ENCODE measurements at places on chromosomes 16 and 17. TPM values are rescaled to one million over a fixed set of nuclear protein-coding genes. Genes with fewer than 3 reads are reported as not detected.

The SOST gene
- 0.42 TPM for total RNA-seq

The CAPNS2 gene
- total RNA-seq, result not detected

DNA sequence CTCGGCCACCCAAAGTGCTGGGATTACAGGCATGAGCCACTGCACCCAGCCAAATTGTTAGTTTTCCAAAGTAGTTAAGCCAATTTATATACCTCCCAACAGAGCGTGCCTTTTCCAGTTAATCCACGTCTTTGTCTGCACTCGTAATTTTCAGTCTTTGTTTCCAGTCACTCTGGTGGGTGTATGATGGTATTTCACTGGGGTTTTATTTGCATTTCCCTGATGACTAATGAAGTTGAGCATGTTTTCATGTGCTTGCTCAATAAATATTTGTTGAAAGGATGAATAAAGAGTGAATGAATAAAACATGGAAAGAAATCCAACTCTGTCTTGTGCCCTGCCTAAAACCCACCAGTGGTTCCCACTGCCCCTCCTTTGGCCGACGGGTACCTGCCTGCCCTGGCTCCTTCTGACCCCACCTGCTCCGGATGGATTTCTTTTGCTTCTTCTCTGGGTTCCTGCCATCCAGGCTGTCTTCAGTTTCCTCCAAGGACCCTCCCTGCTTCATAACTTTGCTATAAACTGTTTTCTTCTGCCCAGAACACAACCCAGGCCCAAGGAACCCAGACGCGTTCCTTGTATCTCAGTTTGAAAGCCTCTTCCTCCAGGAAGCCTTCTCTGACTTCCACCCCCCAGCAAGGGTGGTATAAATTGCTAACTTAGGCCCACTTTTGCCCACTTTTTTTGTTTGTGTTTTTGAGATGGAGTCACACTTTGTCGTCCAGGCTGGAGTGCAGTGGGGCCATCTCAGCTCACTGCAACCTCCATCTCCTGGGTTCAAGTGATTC is 3.0 kb upstream of the ABCC1 start:
- no peak for DNase-seq

- DNase-seq, result no peak
These were observed 51.4 kb downstream of the WSB1 start for GRCh38 chr17:27345141-27345904.

- no peak for DNase-seq
These were observed 220.1 kb downstream of the CCDC182 start for GRCh38 chr17:57524839-57525568.

DNA sequence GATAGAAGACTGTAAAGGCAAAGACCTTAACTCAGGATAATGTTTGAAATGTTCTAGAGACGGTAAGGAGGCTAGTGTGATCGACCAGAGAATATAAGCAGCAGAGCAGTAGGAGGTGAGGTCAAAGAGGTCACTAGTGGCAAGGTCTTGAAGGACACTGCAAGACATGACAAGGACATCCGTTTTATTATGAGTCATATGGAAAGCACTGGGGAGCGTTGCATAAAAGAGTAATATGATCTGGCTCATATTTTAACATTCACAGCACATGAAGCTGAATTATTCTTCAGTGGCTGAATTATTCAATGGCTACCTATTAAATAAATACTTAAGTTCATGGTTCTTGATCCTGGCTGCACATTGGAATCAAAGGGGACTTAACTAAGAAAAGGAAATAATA is 123.7 kb downstream of the SOX9 start:
- DNase-seq, result no peak

DNA sequence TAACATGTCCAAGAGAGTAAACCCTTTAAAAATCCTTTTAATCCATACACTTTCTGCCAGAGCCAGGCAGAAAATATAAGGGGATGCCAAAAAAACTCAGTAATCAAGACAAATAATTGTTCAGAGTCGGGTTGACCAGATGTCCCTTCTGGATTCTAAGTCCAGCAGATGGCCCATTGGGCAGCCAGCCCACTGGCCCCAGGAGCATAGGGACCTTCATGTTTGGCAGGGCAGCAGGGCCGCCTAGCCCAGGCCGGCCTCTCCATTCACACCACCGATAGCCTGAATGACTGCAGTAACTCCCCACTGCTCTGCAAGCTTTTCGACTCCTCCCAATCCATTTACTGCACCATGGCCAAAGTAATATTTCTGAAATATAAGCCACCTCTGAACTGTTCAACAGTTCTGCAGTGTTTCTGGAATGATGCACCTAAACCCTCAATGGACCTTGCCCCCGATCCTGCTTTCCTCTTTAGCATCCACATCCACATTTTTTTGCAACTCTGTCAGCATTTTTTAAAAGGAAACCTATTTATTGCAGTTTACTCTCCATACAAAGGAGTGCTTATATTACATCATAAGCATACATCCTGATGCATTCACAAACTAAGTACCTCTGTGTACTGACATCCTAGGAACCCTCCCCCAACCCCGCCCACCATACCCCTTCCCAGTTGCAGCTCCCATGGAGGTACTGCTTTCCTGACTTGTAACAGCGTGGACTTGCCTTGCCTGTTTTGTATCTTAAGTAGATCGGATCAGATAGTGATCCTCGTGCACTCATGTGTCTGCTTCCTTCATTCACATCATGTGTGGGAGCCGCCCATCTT is 46.4 kb downstream of the LDHD start:
- DNase-seq, result no peak

GRCh38 chr16:53282975-53283946 is 151.0 kb upstream of the RBL2 start:
- DNase-seq, result no peak

- no peak for DNase-seq
These were observed 25.5 kb downstream of the CDH5 start for GRCh38 chr16:66391726-66392670.

The G6PC1 gene
- not detected for total RNA-seq

The PDE6G gene
- total RNA-seq, result 0.50 TPM

The NOL11 gene
- total RNA-seq, result 63.0 TPM

DNA sequence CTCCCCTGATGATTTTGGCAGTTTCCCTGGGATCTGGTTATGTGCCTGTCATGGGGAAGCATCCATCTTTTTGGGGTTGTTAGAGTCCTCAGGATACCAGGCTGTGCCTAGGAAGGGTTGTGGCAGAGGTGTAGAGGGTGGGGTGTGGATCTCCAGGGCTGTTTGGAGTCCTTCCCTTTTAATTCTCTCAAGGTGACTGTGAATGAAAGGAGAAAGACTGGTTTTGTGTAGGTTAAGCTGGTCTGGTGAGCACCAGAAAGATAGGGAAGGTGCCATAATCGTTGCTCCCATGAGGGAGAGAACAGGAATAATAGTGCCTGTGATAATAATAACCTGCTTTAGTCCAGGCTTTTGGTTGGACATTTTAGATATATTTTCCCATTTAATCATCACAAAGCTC is 7.0 kb downstream of the MAP2K4 start:
- DNase-seq, result no peak

The GPR179 gene
- total RNA-seq, result 0.27 TPM

The DPEP3 gene
- not detected for total RNA-seq

GRCh38 chr16:12199524-12199923 is 223.0 kb downstream of the SNX29 start:
- no peak for DNase-seq

DNA sequence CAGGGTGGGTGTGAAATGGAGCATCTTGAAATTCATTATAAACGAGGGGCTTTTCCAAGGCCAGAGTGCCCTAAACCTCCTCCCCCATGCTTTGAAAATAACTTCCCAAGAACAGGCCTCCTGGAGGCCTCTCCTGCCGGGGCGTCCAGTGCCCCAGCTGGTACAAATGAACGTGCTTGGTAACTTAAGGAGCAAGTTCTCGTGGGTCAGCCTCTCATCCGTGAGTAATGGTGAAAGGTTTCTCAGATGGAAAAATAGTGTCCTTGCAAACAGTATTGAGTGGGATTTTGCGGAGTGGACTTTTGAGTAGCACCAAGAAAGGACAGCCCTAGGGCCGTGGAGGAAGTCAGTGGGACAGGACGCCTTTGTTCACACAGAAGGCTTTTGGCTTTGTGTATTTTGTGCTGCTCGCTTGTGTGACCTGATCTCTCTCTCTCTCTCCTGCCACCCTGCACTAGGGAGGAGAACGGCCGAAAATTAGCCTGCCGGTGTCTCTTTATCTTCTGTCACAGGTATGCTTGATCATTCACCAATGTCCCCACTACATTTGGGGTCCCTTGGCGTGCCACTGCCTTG is 34.6 kb downstream of the CLEC16A start:
- DNase-seq, result no peak
